Dermis blood vessel endothelial cell (primary cell): ENCODE measurements at places on chromosomes 16 and 17.

DNA sequence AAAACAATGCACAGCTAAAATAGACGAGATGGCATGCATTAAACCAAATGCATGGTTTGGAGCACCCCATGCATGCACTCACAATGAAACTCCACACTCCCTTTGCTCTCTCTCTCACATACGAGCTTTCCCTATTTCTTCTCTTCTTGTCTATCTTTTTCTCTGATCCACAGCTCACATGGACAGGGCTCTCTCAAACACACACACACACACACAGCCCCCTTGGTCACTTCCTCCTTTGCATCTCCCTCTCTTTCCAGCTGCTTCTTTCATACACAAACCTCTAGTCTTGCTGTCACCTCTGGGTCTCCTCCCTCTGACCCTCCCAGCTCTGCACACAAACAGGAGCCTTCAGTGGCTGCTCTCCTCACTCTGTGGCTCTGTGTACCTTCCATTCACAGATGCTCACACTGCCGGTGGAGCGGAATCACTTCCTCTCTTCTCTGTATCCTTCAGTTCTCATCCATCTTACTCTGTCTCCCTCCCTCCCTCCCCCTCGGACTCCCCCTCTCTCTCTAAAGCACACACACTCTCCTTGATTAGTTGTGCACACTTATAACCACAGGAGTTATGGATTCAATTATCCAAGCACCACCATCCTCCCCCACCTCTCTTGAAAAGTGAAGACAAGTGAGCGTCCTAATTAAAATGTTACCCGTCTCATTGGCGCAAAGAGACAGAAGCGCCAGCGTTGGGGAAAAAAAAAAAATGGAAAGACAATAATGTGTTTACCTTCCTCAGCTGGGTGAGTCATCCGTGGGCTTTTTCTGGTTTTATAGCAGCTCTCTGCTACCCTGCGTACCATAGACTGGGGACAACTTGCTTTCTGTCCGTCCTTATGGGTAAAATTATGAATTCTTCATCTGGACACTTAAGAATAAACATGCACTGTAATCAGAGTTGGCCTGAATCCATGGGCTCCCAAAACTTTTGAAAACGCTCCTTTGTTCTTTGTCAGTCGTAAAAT lies 90.8 kb downstream of the SHISA6 start:
- no peak for DNase-seq

GRCh38 chr17:73744411-73744810 lies 100.2 kb upstream of the SDK2 start:
- DNase-seq: no peak

DNA sequence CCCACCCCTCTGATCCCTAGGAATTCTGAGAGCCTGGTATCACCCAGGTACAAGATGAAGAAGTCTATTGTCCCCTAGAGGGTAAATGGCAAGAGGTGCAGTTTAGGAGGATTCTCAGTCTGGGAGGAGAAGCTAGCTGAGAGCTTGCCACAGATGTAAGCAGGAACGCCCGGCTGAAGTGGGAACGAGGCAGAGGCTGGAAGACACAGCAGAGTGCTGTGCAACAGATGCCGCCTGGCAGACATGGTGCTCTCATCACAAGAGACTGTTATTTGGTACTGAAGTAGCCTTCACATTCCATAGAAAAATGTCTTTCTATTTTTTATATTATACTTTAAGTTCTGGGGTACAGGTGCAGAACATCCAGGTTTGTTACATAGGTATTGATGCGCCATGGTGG lies 20.3 kb upstream of the KRT20 start:
- no peak for DNase-seq

DNA sequence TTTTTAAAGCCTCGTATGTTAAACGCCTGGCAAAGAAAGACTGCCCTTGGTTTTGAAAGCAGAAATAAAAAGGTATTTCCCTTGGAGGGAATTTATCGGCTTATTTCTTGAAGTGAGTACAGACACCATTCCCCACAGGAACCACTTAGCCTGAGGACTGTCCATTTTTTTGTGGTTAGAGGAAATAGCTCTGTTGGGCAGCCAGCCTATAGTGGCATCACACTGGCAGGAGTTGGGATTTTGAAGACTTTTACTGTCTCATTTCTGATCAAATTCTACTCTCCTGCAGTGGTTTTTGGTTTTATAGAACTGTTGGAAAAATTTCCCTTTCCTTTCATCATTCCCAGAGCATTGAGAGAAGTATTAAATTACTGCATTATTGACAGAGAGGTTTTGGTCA lies 34.1 kb upstream of the CDC6 start:
- no peak for DNase-seq
